CD4-positive, alpha-beta T cell treated with Interleukin-2 at 100 ng/mL for 4 hours (primary cell): ENCODE measurements at places on chromosomes 12 and 14.

- DNase-seq = no peak
Observed at GRCh38 chr12:104656921-104657320, 200.2 kb downstream of the CHST11 start.

DNA sequence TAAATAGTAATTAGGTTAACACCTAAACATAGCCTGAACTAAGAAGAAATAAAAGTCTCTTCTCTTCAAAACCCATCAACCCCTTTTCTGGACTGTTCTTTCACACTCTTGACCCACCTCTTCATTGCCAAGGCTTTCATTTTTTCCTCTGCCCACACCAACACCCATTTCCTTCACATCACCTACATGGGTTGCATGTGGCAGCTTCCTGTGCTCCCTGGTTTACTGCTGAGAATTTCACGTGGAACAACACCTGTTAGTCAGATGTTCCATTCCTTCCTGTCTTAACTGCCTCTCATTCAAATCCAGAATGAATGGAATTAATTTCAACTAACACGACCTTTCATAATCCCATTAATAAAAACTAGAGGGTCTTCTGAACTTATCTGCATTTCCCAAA, 157.3 kb downstream of the BCAT1 start:
- DNase-seq = no peak

DNA sequence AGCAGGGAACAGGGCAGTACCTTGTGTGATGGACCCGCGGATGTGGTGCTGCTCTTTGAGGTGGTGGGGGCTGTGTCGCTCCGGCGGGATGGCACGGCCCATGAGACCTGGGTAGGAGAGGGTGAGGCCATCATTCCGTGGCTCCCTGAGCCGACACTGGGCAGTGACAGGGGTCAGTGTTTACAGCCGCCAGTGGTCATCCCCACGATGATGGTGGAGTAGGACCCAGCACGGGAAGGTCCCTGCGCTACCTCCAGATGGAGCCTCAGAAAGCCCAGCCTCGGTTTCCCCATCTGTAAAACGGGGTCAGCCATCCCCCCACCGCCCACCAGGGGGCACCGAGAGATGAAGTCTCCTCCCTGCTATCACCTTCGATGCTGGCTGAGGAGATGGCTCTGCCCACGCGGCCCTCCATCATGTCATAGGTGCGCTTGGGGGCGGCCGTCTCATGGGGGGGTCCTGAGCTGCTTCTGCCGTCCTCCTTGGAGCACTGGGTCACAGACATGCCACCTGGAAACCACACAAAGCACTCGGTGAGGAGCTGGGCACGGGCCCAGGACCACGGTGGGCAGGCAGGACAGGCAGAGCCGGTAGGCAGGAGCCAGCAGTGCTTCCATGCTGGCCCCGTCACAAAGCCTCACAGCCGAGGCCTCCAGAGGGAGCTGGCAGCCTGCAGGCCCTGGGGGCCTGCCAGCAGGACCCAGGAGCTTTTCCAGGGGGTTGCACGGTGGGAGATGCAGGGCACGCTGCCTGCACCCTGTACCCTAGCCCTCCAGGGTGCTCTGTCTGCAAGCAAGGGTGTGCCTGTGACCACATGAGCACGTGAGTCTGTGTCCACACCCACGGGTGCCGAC, 53.1 kb downstream of the RFLNA start:
- peak; percentile 10 for DNase-seq

GRCh38 chr14:62066304-62066703, 304.1 kb downstream of the SNAPC1 start:
- DNase-seq = no peak

- no peak for DNase-seq
Observed at GRCh38 chr12:49827051-49827400, 1.2 kb downstream of the NCKAP5L start.

GRCh38 chr14:100143523-100143922, 15.9 kb downstream of the DEGS2 start:
- DNase-seq = no peak

DNA sequence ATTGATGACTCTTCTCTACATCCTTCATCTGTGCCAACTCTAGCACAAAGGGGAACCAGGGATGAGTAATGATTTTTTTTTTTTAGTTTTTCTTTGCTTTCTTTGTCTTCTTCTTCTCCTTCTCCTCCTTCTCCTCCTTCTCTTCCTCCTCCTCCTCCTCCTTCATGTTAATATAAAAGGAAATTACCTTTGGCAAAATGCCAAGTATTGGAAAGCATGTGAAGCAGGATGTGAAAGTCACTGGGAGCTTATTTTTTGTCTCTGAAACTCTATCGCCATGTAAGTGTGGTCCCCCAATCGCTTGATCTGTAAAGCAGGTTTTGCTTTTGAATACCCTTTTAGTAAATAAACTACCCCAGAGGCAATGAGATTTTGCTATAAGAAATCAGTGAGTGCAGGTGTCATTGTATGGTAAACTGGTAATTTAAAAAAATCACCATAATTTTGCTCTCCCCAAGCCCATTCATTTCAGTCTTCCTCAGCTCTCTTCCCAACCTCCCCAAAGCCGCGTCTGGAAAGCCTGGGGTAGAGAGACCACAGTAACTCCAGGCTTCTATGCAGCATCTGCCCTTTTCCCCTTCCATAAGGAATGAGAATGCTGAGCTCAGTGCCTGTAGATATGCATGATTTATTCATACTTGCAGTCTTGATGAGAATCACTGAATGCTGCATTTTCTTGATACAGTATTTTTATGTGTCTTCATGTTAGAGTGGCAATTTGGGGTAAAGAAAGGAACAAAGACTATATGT, 388.7 kb downstream of the TMEM117 start:
- no peak for DNase-seq

DNA sequence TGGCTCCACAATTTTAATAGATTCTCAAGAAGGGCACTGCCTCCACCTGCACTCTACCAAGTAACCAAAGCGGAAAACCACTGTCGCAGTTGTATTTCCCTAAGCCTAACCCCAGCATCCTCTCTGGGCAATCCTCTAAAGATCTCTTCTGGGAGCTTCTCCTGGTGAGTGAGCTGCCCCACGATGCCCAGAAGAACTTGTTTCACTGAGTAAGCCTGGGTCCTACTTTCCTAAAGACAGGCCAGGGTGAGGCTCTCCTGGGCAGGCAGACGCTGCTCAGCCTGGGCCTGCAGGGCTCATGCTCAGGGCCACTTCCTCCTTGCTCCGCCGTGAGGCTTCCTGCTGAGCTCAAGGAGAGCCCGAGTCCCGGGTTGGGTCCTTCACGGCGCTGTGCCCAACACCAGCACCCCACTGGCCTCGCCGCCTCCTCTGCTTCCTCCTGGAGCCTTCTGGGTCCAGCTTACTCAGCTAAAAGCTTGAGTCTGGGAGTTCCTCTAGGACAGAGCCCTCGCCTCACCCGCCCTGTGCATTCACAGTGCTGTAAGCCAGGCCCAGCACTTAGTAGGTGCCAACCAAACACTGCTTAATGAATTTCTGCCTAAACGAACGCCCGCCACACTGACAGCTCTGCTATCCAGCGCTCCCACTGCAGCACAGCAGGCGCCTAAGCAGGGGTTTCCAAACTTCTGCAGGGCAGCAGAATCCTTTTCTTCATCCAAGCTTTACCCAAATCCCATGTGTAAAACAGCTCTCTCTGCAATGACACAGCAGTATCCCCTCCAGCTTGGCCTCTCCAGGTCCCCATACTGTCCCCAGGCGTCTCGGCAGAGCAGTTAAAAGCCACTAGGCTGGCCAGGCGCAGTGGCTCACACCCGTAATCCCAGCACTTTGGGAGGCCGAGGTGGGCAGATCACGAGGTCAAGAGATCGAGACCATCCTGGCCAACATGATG, 5.7 kb downstream of the RAB35 start:
- DNase-seq = peak; percentile 58
